ENCODE measurements at places on chromosomes 3 and 15. TPM values are rescaled to one million over a fixed set of nuclear protein-coding genes. Genes with fewer than 3 reads are reported as not detected.

DNA sequence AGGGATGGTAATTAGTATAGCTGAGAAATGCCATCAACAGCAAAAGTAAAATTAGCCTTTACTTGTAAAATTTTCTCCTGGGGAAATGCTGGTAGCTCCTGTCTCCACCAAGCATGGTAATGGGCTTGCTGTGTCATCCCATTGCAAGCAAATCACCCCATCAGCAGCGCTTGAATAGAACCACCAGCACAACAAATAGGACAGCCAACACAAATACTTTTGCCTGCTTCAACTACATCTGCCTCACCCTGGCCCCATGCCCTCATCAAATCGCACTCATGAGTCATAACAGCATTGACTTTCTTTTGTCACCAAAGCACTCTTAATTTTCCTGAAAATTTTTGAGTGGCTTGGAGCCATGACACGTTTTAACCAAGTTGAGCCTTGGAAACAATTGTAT is 52.6 kb downstream of the ERC2 start:
- DNase-seq: no peak

FAM107A gene
- total RNA-seq: 1.7 TPM

GRCh38 chr3:55662683-55663082 is 175.6 kb upstream of the WNT5A start:
- DNase-seq: no peak

TMCC1 gene
- total RNA-seq: 49.1 TPM

DNA sequence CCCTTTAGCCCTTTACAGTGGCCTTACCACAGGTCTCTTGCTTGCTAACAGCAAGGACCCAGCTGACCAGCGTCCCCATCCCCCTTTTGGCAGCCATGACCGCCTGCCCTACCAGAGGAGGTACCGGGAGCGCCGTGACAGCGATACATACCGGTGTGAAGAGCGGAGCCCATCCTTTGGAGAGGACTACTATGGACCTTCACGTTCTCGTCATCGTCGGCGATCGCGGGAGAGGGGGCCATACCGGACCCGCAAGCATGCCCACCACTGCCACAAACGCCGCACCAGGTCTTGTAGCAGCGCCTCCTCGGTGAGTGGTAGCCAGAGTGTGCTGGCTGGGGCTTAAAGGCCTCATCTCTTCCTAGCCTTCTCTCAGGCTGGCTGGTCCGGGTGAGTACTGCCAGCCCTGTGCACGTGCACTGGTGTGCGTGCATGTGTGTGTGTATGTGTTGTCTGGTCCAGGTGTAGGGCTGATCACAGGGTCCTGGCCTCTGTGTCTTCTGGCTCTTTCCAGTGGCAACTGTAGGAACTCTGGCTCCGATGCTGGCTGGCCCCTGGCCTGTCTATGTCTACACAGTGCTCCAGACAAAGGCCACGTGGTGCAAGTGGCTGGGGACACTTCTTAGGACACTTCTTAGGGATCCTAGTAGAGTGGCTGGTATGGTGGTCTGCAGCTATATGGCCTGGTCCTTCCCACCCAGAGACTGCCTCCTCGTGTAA is 4.4 kb downstream of the CLK3 start:
- DNase-seq: no peak

- peak; percentile 49 for DNase-seq
Observed at GRCh38 chr3:157079676-157080369, 80.1 kb downstream of the CCNL1 start.

GRCh38 chr3:163048881-163049280 is 1552.3 kb downstream of the OTOL1 start:
- no peak for DNase-seq

DNA sequence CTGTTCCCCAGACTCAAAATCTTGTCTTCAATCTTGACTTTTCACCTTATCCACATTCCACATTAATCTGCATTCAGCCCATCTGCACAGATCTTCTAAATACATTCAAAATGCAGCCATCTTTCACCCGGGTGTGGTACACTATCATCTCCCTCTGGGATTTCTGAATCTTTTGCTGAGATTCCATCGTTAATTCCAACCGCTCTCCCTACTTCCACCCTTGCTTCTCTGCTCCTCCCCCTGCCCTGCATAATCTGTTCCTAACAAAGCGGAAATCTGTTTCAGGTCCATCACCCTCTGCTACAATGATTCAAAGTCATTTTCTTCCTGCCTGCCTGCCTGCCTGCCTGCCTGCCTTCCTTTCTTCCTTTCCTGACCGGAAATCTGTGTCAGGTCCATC is 7.9 kb upstream of the GOLGA8B start:
- DNase-seq: no peak

DNA sequence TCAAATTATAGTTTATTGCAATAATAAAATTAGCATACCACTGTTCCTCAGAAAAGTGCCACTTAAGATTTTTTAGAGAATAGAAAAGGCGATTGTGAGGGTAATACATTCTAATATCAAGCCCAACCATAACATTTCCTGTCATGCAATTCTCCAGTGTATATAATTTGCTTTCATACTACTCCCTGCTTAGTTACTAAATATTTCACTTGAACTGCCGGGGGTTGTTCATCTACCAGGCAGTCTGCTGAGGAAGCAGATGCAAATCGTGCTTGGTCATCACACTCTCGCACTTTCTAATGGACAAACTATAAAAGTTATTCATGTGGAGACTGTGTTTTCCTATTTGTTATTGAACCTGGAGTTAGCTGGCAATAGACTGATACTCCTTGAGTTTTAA is 645.6 kb upstream of the CBLB start:
- no peak for DNase-seq

- no peak for DNase-seq
Observed at GRCh38 chr3:132083583-132084279, 48.9 kb upstream of the CPNE4 start.

DNA sequence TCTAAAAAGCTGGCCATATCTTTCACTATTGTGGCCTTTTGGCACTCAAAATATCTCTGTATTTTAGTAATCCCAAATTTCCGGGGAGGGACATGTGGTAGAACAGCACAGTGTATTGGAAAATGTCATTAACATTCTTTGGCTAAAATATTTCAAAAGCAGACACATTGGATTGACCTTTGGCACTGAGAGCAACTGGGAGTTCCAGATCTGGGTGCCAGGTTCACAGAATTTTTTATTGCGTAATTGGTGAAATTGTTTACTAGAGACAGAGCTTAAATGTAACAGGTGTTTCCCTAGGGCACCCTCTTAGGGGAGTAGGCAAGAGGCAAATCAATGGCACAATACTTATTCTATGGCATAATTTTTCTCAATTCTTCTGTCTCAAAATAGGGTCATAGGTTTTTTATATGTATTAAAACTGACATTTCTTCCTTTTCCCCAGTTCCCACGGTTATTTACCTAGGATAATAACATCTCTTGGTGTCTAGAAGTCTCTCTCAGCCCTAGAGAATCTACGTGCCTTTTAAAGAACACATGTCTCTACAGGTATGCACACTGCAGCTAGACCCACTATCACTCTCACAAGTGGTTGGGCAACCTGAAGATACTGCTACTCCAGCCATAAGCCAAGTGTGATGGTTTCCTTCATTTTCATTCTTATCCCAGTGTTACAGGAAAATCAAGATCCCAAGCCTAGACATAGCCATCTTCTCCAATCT is 10.6 kb downstream of the RBMS3 start:
- no peak for DNase-seq

- no peak for DNase-seq
Observed at GRCh38 chr3:167750272-167750971, 14.9 kb downstream of the SERPINI1 start.

DNA sequence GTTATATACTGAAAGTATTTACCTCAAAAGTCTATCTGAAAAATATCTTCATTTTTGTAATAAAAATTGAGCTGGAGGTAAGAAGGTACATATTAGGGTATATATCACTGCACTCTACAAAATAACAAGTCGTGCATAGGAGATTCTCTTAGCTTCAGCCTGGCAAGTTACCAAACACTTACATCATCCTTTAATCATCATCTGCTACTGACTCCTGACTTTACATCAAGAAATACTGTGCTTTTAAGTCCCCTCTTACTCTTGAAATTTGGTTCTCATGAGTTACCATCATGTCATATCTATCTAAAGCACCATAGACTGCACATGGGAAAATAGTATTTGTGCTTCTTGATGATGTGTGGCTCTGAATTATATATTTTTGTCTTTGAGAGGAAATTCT is 50.8 kb downstream of the LYSMD4 start:
- DNase-seq: peak; percentile 56

GRCh38 chr15:81740416-81740815 is 305.4 kb downstream of the MEX3B start:
- no peak for DNase-seq

OR4M2 gene
- not detected for total RNA-seq

TMEM45A gene
- total RNA-seq: 19.9 TPM

- no peak for DNase-seq
Observed at GRCh38 chr3:187367561-187368103, 553 bp upstream of the RTP4 start.

- DNase-seq: no peak
Observed at GRCh38 chr15:60626051-60626450, 147.1 kb upstream of the ICE2 start.

GRCh38 chr3:30245858-30246622 is 360.4 kb upstream of the TGFBR2 start:
- no peak for DNase-seq

GRCh38 chr3:192064959-192065358 is 604.0 kb downstream of the PYDC2 start:
- DNase-seq: no peak

DNA sequence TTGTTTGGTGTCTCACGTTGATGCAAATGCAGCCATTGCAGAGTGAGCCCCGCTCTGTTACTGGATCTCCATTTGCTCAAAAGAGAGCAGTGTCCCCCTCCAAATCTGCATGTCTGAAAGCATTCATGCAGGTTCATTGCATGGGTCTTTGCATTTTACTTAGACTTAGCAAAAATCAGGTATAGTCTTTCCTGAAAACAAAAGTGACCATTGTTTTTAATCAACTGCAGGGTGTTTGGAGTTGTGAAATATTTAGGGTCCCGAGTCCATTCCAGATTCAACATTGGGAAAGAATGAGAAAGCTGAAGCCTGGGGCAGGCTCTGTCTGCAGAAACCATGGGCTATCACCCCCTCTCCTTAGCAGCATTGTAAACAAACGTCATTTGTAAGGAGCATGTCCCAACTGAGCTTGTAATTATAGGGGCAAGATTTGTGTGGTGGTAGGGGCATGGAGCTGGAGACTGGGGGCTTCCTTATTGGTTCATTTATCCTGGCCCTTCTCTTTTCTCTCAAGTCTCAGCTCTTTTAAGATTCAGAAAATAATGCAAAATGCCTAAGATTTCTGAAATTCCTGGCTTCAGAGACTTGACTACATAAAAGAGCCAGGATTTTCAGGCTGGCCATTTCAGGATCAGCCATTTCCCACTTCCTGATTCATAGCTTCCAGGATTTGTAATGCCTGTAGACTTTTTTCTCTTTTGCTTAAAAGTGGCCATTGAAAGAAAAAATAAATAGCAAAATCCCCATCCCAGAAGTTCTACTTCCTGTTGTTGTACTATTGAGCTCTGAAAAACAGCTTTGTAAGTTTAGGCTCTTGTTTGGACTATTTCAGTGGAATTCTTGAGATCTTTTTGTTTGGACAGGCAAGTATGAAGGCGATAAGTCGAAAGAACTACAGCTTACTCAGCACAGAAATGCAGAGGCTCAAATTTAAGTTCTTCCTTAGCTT is 23.0 kb downstream of the IGF1R start:
- DNase-seq: peak; percentile 32

TARS3 gene
- total RNA-seq: 35.8 TPM

DNA sequence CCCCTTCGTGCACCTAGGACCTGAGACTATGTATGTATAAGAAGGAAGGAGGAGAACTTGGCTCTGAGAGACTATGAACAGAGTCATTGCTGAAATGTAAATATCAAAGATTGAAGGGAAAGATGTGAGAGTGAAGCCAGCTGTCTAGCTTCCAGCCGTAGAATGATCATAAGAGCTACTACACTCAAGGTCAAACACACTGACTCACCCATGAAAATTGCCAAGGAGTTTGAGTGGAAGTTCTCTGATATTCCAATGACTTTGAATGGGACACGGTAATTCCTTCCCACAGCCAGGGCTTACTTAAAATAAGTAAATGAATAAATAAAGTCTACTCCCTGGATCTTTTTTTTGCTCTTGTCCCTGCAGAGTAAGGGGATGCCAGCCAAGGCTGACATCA is 398.9 kb upstream of the TPRG1 start:
- peak; percentile 55 for DNase-seq

GRCh38 chr3:188468196-188468595 is 314.2 kb downstream of the LPP start:
- no peak for DNase-seq

SLC22A14 gene
- total RNA-seq: not detected

GRCh38 chr3:120203016-120203415 is 82.0 kb downstream of the GPR156 start:
- peak; percentile 35 for DNase-seq

SH2D7 gene
- not detected for total RNA-seq

MAP6D1 gene
- 27.5 TPM for total RNA-seq

MFSD1 gene
- 63.0 TPM for total RNA-seq

RPP14 gene
- total RNA-seq: 29.1 TPM

DNA sequence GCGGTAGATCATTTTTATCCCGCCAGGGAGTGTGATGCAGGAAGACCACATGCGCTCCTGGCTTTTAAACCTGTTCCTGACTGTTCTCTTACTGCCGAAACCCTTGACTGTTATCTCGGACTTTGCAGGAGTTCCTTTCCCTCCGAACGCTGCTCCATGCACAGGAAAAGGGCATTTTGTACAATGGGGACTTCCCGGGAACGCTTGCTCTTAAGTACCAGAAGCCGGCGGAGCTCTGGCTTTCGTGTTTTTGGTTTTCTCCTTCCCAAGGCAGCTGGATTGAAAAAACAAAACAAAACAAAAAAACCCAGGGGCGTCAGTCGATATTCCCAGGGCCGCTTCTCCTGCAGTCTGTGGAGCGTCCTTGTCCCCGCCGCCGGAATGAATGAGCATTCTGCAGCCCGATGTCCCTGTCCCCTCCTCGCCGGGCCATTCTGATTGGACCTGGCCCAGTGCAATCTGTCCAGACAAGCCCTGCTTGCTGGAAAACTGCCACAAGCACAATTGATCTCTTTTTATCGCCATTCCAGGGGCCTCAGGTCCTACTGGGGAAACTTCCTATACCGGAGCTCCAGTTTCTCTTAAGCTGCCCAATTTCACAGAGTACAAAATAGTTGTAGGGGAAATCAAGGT is 44.8 kb downstream of the SLC6A1 start:
- DNase-seq: no peak

UMPS gene
- 47.1 TPM for total RNA-seq

DNA sequence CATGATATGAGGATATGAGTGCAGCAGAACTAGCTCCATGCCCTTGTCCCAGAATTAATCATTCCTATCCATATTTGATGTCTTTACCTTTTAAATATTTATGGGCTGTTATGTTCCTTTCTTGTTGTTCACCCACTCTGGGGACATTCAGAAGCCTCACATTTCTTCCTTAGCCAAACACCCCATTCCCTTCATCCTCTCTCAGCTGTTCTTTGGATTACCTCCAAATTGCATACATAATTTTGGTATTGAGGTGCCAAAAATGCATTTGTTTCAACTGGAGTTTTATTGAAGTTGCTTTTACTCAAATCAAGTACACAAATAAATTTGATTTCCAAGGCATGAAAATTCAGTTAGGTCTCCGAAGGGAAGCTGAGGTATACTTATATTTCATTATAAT is 51.4 kb downstream of the CHL1 start:
- no peak for DNase-seq

GRCh38 chr3:64922213-64922612 is 234.4 kb upstream of the ADAMTS9 start:
- DNase-seq: no peak
